RPMI8226 (cell line): ENCODE measurements at places on chromosomes 2 and 18.

DNA sequence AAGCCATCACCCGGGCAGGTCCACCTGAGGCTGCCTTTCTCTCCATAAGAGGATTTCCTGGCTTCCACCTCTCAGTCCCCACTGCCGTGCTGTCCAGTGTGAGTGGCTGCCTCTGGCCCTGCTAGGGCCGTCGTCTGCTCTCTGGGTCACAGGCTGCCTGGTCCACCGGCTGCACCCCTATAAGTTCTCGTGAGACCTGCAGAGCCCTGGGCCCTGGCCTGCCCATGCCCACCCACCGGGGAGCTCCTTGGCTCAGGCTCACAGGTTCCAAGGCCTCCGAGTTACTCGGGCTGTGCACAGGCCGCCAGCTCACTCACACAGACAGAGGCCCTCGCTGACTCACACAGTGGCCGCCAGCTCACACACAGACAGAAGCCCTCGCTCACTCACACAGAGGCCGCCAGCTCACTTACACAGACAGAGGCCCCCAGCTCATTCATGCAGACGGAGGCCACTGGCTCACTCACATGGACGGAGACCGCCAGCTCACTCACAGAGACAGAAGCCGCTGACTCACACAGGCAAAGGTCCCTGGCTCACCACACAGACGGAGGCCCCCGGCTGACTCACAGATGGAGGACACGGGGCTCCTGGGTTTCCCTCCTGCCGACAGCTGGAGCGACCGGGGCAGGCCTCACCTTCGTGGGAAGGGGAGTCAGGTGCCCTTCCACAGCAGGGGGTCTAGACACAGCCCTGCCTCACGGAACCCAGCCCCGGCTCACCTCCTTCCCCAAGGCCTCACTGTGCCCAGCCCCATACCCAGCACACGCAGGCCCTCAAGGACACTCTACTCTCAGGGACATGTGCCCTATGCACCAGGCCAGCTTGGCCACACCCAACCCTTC, 334.1 kb upstream of the MYT1L start:
- no peak for DNase-seq

DNA sequence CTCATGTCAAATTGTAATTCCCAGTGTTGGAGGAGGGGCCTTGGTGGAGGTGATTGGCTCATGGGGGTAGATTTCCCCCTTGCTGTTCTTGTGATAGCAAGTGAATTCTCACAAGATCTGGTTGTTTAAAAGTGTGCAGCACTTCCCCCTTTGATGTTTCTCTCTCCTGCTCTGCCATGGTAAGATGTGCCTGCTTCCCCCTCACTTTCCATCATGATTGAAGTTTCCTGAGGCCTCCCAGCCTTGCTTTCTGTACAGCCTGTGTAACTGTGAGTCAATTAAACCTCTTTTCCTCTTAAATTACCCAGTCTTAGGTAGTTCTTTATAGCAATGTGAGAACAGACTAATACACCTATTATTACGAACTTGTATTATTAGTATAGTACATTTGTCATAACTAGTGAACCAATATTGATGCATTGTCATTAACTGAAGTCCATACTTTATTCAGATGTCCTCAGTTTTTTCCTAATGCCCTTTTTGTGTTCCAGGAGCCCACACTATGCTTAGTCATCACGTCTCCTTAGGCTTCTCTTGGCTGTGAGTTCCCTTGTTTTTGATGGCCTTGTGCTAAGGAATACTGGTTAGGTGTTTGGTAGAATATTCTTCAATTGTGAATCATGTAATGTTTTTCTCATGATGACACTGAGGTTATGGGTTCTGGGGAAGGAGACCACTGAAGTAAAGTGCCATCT, 4.5 kb upstream of the MAP3K2 start:
- DNase-seq: no peak

GRCh38 chr2:116669782-116670181, 1144.7 kb upstream of the DDX18 start:
- DNase-seq: no peak

GRCh38 chr2:172859581-172860335, 124.1 kb downstream of the RAPGEF4 start:
- DNase-seq: no peak

DNA sequence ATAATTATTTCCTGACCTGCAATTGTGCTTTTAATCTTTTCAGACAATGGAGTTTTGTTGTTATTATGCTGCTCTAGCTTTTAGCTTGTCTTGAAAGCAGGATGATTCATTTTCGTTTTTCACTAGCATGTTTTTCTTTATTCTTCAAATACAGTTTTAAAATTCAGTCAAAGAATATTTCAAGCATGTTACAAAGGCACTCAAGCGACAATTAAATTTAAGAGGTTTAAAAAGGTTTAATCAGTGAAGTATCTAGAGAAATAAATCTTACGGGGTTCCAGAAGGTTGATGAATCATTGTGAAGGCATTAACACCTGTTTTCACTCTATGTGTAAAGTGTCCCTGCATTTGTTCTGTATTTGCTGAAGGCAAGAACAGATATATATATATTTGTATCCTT, 390.7 kb upstream of the TMEFF2 start:
- DNase-seq: no peak

- DNase-seq: peak; percentile 69
These were observed at the start of gene EGR4 for GRCh38 chr2:73293534-73294171. TSS of gene EGR4 (minus strand) at chr2:73293548. CDS start at chr2:73293317, 231 bp downstream.

DNA sequence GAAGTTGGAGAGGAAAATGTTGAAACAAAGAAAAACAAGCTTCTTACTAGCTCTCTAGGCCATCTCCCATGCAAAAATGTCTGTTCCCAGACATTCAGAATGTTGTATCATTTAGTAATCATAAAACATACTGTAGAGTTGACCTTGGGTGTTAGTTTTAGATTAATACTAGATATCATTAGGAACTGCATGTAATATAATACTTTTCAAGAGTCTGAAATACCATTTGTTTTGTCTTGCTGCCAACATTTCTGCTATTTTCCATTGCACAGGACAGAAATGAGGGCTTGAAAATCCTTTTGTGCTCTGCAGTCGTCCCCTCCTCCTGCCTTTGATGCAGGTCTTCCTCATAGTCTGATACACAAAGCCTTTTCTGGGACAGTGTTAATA, 89.5 kb upstream of the RBMS1 start:
- DNase-seq: no peak

- peak; percentile 39 for DNase-seq
These were observed 239.9 kb upstream of the ID2 start for GRCh38 chr2:8441986-8442385.

DNA sequence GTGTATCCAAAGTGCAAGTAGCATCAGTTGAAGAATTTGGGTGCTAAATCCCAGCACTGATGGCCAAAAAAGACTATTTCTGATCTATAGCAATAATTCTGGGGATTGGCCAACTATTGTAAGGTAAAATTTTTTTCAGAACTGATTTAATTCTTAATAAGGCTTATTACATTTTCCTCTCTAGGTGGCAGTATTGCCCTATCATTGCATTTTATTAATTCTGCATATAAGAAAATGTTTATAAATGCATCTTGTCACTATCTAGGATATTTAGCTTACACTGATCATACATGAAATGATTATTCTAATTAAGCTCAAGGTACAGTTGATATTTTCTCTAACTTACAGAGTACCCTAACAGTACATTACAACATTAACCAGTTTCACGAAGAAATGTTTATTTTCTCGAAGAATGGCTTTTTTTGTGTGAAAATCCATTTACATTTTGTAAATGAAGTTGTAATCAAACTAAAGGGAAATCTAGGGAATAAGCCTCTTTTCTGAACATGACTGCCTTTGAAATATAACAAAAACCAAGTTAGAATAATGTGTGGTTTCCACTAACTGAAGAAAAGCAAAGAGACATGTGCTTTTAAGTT, 11.0 kb downstream of the TTN start:
- peak; percentile 39 for DNase-seq

GRCh38 chr2:30710016-30710415, 97.2 kb downstream of the CAPN13 start:
- DNase-seq: no peak

DNA sequence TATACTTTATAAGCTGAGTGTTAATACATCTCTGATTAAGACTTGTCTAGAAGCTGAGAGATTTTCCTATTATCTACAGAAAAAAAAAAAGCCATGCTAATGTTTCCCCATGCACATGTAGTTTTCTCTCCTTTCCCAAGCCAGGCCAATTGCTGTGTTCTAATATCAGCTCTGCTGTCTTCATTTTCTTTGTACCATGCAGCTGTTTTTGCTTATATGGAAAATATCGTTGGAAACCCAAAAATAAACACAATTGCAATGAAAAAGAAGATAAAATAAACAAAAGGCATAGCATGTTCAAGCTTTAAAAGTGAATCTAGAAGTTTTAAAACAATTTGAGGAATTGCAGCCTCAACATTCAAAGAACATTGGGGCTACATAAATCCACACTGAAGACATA, 817.4 kb upstream of the ACVR2A start:
- no peak for DNase-seq
